ENCODE measurements at places on chromosomes 7 and 10. TPM values are rescaled to one million over a fixed set of nuclear protein-coding genes. Genes with fewer than 3 reads are reported as not detected.

GRCh38 chr10:12431151-12432101 lies 82.1 kb downstream of the CAMK1D start:
- no peak for DNase-seq

- peak; percentile 47 for DNase-seq
These were observed 559 bp downstream of the DBF4 start for GRCh38 chr7:87876869-87877234.

DNA sequence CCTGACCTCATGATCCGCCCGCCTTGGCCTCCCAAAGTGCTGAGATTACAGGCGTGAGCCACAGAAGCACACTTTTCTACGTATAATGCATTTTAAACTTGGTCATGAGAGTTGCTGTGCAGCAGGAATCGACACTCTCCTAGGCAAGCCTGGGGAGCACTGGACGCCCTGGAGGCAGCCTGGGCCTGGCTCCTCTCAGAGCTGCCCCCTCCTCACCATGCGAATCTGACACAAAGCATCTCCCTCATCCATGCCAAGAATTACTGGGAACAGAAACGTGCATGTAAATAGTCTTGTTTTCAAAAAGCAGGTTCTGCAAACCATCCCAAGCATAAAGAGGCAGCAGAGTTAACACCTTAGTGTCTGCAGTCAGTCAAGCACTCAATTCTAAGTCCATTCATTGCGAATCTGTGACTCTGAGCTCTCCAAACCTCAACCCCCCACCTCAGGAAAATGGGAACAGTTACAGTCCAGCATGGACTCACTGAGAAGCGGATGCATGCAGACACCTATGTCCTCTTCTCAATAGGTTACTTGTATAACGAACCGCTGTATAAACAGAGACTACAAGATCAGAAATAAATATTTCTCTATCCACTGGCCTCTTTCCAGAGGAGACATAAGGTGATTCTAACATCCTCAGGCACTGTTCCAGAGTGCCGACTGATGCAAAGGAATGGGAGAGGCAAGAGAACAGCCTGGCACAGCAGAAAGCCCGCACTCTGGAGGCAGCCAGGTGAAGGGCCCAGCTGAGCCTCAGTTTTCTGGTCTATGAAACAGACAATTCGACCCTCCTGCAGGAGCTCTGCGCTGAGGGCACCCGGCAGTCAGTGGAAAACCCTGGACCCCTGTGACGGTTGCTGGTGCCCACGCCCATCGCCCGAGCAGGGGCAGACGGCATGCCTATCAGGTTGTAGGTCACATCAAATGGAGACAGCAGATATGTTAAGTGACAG lies 68.9 kb downstream of the MAD1L1 start:
- DNase-seq: no peak

- peak; percentile 51 for DNase-seq
These were observed 123.7 kb upstream of the ASAH2 start for GRCh38 chr10:50375051-50375452.

GRCh38 chr7:17300012-17300411 lies 1.6 kb downstream of the AHR start:
- no peak for DNase-seq

NKX6-2 gene
- not detected for total RNA-seq

NEUROG3 gene
- total RNA-seq: not detected

TMEM273 gene
- total RNA-seq: 2.2 TPM

All from PC-9 (cell line).